ENCODE measurements at places on chromosomes 2 and 18. TPM values are rescaled to one million over a fixed set of nuclear protein-coding genes. Genes with fewer than 3 reads are reported as not detected.
A peak's percentile ranks its signal among the peaks of the same experiment; 100 is the strongest.

GRCh38 chr2:195636890-195637289, 20.1 kb upstream of the SLC39A10 start:
- no peak for DNase-seq

Gene DOK1
- 20.9 TPM for total RNA-seq

Gene ABCG8
- total RNA-seq: 0.12 TPM

DNA sequence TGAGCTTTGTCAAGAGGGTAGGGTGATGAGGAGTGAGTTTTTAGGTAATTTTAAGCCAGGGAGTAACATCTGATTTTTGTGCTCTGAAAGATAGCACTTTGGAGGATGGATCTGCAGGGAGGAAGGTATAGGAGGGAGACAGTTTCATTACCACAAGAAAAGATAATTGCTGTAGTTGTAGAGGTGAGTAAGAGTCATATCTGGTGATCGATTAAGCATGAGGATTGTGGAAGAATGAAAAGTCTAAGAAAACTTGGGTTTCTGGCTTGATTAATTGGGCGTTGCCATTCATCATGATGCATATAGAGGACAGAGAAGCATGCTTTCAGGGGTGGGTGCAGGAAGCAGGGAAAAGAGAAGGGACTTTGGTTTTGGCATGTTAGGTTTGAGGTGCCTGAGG, 18.5 kb downstream of the KCMF1 start:
- DNase-seq: no peak

GRCh38 chr2:233838251-233838650, 16.1 kb downstream of the HJURP start:
- no peak for DNase-seq

GRCh38 chr2:48781366-48781765, 25.8 kb upstream of the LHCGR start:
- DNase-seq: no peak

Gene UGT1A4
- total RNA-seq: 1.8 TPM

DNA sequence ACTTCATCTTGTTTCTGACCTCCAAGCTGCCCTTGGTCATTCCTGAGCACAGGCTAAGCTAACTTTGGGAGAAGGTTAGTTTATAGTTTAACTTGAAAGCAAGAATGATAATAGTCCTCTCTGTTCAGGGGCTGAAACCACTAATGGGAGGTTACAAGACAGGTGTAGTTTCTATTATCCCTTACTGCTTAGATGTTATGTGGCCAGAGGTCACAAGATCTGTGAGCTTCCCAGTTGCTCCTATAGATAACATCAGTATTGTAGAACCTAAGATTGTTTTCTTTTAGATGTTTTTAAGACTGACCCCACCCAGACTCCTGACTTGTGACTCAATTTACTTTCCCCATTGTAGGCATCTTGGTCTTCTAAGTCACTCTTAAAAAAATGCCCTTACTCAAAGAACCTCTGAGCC, 94.8 kb upstream of the LPIN2 start:
- DNase-seq: no peak

Gene ACMSD
- total RNA-seq: not detected

- DNase-seq: peak; percentile 84
Measured at GRCh38 chr2:127859712-127860085, 1.7 kb upstream of the POLR2D start.

Data from colonic mucosa (tissue), 4 donors.